Stimulated activated CD8-positive, alpha-beta memory T cell treated with anti-CD3 and anti-CD28 coated beads, Interleukin-7, amount 100 ng/mL, for 1 hour (primary cell): ENCODE measurements at places on chromosomes 5 and 9.

GRCh38 chr5:157571357-157571827, 4.2 kb downstream of the ADAM19 start:
- DNase-seq = no peak

DNA sequence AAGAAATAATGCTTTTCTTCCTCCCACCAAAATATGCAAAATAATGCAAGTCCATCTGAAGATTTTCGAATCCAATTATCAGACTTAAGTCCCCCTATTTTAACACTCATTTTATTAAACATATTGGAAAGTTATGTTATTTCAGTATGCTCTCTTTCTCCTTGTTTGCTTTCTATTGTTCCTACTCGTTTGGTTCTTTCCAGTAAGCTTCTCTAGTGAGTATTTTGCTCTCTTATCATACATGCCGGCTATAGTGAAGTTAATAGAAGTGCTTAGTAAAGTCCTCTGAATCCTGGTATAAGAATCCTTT, 517 bp downstream of the ALDH1A1 start:
- DNase-seq = no peak

- no peak for DNase-seq
These were observed 16.2 kb downstream of the HINT1 start for GRCh38 chr5:131148835-131149234.

GRCh38 chr5:50576686-50577256, 89.7 kb upstream of the PARP8 start:
- DNase-seq = no peak

GRCh38 chr9:78438211-78438610, 141.3 kb downstream of the PSAT1 start:
- no peak for DNase-seq

- DNase-seq = no peak
These were observed 62.0 kb downstream of the SUSD1 start for GRCh38 chr9:112112941-112113681.

DNA sequence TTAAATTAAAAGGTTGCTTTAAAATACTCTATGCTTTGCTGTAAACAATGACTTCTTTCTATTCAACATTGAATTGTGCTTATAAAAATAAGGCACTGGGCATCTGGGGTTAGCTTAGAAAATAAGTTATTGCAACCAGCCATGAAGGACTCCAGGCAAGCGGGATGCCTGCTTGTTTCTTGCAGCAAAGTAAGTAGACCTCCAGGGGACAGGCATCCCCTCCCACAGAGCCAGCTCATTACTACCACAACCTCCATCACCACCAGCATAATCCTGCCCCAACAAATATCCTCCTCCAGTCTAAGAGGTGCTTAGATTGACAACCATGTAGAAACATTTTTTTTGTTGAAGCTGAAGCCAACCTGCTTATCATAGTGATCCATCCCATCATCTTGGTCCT, 190.4 kb downstream of the TARS1 start:
- DNase-seq = no peak

- no peak for DNase-seq
These were observed 49.9 kb downstream of the SIL1 start for GRCh38 chr5:139148306-139148705.

GRCh38 chr5:54804086-54804485, 181.3 kb downstream of the ESM1 start:
- no peak for DNase-seq

DNA sequence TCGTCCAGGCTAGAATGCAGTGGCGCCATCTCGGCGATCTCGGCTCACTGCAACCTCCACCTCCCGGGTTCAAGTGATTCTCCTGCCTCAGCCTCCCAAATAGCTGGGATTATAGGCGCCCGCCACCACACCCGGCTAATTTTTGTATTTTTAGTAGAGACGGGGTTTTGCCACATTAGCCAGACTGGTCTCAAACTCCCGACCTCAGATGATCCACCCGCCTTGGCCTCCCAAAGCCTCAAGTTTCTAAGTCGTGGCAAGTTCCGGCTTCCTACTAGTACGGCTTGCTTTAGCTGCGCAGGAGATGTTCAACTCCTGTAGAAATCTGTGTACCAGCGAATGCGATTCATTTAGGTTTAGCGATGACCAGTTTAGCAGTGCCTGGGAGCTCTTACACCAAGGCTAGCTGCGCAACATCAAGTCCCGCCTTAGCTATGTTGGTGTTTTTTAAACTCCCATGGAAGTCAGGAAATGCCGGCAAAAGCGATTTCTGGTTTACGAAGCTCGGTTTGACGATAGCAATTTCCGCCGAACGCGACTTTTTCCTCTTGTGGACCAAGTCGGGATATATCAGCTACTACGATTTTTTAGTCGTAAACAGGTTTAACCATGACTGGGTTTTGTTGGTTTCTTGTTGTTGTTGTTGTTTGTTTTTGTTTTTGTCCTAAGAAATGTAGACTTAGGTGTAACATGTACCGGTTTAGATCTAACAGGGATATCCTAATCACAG, 46.4 kb downstream of the ANXA2R start:
- DNase-seq = peak; percentile 23

- DNase-seq = no peak
These were observed 75.7 kb downstream of the IRX1 start for GRCh38 chr5:3671337-3671736.

DNA sequence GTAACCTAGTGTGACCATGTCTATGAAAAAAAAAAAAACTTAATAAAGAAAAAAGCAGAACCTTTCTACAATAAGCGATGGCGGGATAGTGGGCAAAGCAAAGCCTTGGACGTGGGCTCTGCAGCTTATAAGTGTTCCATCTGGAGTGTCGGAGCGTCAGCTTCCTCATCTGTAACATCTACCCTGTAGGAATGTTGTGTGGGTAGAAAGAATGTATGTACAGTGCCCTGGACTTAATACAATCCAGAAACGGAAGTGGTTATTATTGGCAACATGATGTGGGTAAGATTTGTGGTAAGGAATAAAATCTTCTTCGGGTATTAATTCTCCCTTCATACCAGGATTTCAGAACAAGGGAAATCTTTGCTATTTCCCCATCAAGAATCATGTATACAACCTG, 66.5 kb downstream of the SEMA5A start:
- no peak for DNase-seq

DNA sequence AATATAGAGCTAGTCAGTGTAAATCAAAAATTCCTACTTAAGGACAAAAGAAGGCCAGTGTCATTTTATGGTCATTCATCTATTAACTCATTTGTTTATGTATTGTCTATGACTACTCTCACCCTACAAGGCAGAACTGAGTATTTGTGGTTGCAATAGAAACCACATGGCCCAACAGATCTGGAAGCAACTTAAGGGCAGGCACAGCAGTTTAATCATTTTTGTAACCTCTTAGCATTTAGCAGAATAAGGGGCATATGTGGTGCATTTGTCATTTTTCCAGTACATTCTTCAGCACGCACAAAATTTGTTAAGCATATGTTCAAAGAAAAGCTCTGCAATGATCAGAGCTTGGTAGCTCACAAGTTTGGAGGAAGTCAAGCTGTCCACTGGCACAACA, 1.1 kb downstream of the FKBP15 start:
- DNase-seq = no peak

DNA sequence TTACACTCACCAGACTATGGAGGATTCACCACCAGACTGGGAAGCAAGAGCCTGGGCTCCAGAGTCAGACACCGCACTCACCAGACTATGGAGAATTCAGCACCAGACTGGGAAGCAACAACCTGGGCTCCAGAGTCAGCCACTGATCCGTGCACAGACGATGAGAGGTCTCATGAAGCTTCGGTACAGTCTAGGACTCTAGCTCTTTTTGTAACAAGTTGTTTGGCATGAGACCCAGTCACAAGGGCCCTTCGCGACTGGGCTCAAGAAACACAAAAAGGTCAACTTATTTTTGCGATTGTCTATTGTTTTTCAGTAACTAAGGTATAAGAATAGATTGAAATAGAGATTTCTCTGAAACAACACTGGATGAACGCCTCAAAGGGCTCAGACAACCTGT, 192.7 kb upstream of the ADAMTSL1 start:
- DNase-seq = no peak

- no peak for DNase-seq
These were observed 48.6 kb upstream of the C5orf46 start for GRCh38 chr5:147954971-147955370.

DNA sequence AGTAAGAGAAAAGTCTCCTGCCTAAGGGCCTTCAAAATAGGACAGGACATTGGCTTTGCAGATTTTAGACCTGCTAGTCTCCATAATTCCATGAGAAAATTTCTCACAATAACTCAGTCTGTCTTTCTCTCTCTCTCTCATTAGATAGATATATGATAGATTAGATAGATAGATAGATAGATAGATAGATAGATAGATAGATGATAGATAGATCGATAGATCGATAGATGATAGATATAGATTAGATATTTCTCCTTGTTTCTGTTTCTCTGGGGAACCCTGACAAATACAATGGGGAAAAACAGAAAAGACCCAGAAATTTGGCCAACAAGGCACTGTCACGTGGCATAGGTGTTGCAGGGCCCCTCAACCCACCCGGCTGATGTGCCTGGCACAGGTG, 84.4 kb upstream of the ALDH1B1 start:
- DNase-seq = no peak

DNA sequence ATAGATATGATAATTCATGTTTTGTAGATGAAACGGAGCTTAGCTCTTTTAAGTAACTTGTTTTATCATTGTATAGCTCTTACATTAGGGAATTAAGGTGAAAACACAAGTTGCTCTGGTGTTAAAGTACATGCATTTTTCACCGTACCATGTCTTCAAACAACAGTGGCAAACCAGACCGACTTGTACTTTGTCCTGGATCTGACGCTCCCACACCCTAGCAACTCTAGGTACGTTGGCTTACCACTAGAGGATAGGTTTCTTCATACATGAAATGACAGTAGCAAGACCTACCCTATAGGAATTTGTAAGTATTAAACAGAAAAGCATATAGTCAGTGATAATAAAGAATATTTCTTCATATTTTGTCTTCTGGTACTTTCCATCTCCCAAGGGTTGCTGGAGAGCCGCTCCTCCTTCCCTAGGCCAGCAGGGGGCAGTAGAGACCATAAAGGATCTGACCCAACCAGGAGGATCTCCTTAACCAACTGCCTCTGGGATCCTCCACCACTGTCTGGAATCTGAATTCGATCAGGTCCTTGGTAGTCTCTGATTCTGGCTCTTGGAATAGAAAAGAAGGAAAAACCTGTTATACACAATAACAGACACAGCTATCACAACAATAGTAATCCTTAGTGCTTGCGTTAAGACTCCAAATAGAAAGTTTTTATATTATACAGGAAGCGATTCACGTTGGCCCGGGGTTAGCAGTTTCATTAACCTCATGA, 136.7 kb downstream of the CAVIN4 start:
- no peak for DNase-seq

DNA sequence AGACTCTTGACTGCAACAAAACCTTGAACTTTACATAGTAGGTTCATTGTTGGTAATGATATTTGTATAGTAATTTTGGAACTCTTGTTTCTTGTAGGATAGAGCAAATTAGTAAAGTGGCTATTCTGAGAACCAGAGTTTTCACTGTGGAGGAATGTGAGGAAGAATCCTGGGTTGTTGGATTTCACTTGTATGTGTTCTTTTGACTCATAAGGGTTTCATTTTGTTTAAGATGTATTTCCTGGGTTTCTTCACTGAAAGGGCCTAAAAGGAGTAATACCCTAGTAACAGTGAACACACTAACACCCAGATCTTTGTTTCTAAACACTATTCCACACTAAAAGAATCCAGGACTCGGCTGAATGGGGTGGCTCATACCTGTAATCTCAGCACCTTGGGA, 20.1 kb downstream of the TTC1 start:
- no peak for DNase-seq

GRCh38 chr9:93262537-93263310, 78.8 kb downstream of the WNK2 start:
- DNase-seq = no peak

DNA sequence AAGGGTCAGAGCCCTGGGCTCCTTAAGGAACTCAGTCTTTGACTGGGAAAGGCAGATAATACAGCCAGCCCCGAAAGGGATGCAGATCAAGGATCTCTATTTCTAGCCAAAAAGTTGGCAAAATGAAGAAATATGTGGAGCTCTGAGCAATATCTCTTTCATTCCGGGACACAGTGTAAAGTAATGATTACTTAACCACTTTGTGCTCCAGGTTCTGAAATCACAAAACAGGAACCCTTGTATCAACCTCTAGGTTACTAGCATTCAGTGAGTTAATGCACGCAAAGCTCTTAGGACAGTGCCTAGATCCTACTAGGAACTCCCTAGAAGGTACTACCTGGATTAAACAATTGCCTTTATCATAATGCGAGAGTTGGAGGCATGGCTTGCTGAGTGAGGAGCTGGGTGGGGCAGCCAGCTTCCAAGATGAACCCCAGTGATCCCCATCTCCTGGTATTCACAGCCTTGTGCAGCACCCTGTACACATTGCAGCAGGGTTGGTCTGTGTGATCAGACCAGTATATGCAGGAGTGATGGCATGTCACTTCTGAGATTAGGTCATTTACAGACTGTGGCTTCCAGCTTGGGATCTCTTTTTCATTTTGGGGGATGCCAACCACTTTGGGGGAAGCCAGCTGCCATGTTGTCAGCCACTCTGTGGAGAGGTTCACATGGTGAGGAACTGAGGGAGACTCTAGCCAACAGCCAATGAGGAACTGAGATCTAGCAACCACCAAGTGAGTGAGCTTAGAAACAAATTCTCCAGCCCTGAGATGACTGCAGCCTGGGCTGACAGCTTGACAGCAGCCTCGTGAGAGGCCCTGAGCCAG, 103.1 kb upstream of the SLC44A1 start:
- DNase-seq = no peak

DNA sequence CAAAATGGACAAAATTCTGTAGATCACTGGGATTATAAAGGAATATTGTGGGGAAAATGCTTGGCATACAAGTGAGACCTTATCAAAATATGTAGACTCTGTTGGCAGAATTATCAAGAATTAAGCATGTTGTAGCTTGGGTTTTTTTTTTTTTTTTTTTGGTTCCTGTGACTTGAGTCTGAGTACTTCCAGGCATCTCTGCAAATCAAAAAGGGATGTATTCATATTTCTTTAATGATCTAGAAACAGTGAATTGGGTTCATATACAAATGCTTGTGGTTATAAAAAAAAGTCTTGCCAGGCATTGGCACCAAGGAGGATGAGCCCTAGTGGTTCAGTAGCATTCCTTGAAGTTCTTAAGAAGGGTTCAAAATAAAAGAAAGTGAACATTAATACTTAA, 292.2 kb downstream of the ARHGAP26 start:
- DNase-seq = no peak

- no peak for DNase-seq
These were observed 14.1 kb upstream of the ARHGEF37 start for GRCh38 chr5:149567226-149567625.

DNA sequence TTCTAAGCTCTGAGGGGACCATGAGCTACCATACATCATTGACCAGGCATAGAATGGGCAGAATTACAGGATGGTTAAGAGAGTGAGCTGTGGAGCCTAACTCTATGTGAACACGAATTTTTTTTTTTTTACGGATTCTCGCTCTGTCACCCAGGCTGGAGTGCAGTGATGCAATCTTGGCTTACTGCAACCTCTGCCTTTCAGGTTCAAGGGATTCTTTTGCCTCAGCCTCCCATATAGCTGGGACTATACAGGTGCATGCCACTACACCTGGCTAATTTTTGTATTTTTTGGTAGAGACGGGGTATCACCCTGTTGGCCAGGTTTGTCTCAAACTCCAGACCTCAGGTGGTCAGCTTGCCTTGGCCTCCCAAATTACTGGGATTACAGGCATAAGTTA, 72.8 kb upstream of the PCAT7 start:
- DNase-seq = no peak
